ENCODE measurements at places on chromosomes 1 and 21. TPM values are rescaled to one million over a fixed set of nuclear protein-coding genes. Genes with fewer than 3 reads are reported as not detected.

DNA sequence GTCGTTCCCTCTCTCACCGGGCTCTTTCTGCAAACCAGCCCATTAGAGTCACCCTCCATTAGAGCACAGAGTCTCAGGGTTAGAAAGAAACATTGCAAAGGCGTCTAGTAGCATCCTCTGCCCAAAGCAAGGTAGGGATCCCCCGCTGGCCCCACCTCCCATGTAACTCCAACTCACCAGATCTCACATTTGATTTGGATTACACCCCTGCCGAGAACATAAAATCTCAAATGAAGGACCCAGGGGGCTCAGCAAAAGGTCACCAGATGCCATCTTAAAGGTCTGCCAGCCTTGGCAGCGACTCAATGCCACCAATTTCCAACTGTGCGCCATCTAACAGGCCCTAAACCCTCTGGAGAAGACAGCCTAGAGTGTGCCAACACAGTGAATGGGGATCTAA lies 14.1 kb downstream of the C1orf87 start:
- no peak overlapping the region for H3K4me3 ChIP-seq
- H3K4me1 ChIP-seq, result no peaks in the 10 kb centered on the region
- no peak for DNase-seq
- H3K27ac ChIP-seq, result no peak overlapping the region

Gene MYOM3
- 0.05 TPM for total RNA-seq

GRCh38 chr1:28981210-28981609 lies 66.8 kb downstream of the EPB41 start:
- H3K27me3 ChIP-seq, result no peaks in the 10 kb centered on the region
- no peak overlapping the region for H3K27ac ChIP-seq
- H3K4me1 ChIP-seq, result peaks cover 2% of the 10 kb centered on the region
- no peak for DNase-seq
- H3K4me3 ChIP-seq, result no peak overlapping the region
- H3K36me3 ChIP-seq, result no peaks in the 10 kb centered on the region

DNA sequence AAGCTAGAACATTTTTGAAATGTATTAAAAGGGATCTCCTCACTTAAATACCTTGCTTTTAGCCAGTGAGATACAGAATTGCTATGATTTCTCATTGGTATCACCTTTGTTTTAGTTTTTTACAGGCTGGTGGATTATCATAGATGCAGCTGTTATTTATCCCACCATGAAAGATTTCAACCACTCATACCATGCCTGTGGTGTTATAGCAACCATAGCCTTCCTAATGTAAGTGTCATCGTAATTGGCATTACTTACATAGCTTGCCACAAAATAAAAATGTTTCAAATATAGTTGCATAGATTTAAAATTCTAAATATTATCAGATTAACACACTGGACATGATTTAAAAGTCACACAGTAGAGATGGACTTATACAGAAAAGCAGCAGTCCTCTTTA lies 4.7 kb downstream of the TMEM50A start:
- peaks cover 3% of the 10 kb centered on the region for H3K4me1 ChIP-seq
- no peaks in the 10 kb centered on the region for H3K27me3 ChIP-seq
- no peak overlapping the region for H3K27ac ChIP-seq
- no peak overlapping the region for H3K4me3 ChIP-seq
- H3K36me3 ChIP-seq, result peaks cover 5% of the 10 kb centered on the region

Gene CLDN17
- not detected for total RNA-seq

- no peaks in the 10 kb centered on the region for H3K27me3 ChIP-seq
- DNase-seq, result peak; percentile 78
- no peak overlapping the region for H3K4me3 ChIP-seq
- H3K36me3 ChIP-seq, result no peaks in the 10 kb centered on the region
- peaks cover 45% of the 10 kb centered on the region for H3K4me1 ChIP-seq
Observed at GRCh38 chr1:54081306-54082270, 28.2 kb downstream of the TCEANC2 start.

GRCh38 chr1:179083533-179083932 lies 1.7 kb downstream of the TOR3A start:
- peaks cover 5% of the 10 kb centered on the region for H3K4me1 ChIP-seq
- no peak overlapping the region for H3K4me3 ChIP-seq
- no peak overlapping the region for H3K27ac ChIP-seq
- peaks cover 10% of the 10 kb centered on the region for H3K36me3 ChIP-seq

GRCh38 chr1:179476484-179476883 lies 99.3 kb downstream of the NPHS2 start:
- H3K27me3 ChIP-seq, result no peaks in the 10 kb centered on the region
- H3K27ac ChIP-seq, result no peak overlapping the region

GRCh38 chr21:29342363-29342957 lies 43.7 kb downstream of the BACH1 start:
- no peaks in the 10 kb centered on the region for H3K36me3 ChIP-seq
- H3K4me3 ChIP-seq, result no peak overlapping the region
- H3K4me1 ChIP-seq, result peaks cover 56% of the 10 kb centered on the region
- H3K27ac ChIP-seq, result peak overlapping the region; percentile 68

- no peak overlapping the region for H3K4me3 ChIP-seq
- no peak for DNase-seq
Observed at GRCh38 chr1:227175611-227176010, 142.7 kb downstream of the CDC42BPA start.

GRCh38 chr1:55195521-55196233 lies 19.5 kb downstream of the USP24 start:
- DNase-seq, result no peak
- H3K4me1 ChIP-seq, result no peaks in the 10 kb centered on the region
- H3K4me3 ChIP-seq, result no peak overlapping the region
- H3K36me3 ChIP-seq, result no peaks in the 10 kb centered on the region
- H3K27me3 ChIP-seq, result no peaks in the 10 kb centered on the region
